ENCODE measurements at places on chromosomes 2 and 18.

DNA sequence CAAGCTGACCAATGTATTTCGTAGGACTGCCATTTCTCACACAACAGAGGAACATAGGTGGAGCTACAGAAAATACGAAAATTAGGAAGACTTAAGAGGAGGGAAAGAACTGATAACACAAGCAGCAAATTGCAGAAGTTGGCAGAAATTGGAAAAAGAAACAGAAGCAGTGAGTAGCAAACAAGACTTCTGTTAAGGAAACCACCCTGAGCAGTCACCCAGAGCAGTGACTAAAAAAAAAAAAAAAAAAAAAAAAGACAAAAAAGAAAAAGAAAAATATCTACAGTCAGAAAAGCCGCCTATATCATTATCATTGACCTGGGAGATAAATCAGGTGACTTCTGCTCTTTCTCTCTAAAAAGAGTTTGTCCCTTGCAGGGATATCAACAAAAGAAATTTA is 21.4 kb downstream of the STK17B start:
- DNase-seq = no peak

GRCh38 chr2:118843483-118844132 is 3.8 kb downstream of the EN1 start:
- DNase-seq = no peak

DNA sequence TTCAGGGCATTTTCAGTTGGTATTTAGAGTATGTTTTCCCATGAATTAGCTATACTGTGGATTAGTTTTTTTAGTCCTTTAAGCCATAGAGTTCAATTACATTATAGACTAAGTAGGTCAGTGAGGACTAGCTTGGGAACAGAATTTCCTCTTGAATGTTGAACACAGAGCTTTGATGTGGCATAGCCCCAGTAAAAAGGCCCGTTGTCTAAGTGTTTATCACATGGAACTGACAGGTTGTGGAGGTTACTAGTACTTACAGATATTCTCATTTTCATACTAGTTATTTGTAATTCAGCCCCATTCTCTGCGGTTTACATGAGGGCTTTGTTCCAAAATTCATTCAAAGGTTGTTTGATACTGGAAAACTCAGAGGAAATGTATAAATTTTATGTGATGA is 6.2 kb downstream of the INSIG2 start:
- no peak for DNase-seq

- DNase-seq = no peak
Observed at GRCh38 chr2:72929010-72929409, 11.7 kb downstream of the EMX1 start.

DNA sequence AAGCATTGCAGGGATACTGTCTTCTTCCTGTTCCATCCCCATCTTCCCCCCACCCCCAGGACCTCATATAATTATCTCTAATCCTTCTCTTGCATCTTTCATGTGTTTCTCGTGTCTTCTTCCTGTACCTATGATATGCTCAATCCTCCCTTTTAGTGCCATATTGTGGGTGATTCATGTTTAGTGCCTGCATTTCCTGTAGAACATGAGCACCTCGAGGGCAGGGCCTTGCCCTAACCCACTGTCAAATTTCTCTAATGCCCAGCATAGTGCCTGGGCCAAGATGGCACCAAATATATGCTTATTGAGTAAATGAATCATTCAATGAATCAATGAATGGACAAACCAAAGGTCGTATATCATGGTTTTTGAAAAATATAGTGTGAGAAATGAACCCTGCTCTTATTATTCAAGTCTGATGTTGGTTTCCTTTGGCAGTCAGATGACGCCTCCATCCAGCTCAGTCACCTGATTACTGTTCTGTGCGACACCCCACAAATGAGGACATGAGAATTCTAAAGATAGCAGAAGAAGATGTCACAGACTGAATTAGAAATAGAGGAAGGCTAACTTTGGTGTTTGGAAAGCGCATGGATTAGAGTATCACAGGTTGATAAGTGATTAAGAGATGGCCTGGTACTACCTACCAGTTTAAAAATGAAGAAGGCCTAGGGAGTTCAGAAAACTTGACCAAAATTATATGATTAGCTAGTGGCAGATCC is 278.4 kb downstream of the PRKCE start:
- no peak for DNase-seq

DNA sequence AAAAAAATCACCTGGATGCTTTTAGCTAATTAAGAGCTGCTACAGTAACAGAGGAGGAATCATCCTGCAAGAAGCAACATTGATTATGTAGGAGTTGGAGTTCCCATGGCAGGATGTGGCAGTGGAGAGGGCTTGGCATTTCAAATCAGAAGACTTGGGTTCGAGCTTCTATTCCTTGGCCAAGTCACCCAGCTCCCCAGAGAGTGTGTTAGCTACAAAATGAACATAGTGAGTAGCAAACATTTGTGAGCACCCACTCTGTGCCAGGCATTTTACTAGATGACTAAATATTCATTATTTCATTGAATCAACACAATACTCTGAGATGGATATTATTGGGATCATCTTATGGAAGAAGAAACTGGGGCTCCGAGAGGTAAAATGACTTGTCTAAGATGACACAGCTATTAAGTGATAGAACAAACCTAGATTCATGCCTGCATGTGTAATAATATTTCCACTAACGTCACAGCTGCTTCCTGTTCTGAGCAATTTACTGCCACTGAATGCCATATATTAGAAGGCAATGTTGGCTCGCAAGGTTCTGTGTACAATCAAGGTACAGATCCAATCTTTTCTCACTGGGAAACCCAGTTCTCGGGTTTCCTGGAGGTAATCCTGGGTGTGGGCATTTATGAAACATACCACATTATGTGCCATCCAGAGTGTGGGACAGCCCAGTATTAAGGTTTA is 18.0 kb downstream of the NTSR2 start:
- DNase-seq = no peak

DNA sequence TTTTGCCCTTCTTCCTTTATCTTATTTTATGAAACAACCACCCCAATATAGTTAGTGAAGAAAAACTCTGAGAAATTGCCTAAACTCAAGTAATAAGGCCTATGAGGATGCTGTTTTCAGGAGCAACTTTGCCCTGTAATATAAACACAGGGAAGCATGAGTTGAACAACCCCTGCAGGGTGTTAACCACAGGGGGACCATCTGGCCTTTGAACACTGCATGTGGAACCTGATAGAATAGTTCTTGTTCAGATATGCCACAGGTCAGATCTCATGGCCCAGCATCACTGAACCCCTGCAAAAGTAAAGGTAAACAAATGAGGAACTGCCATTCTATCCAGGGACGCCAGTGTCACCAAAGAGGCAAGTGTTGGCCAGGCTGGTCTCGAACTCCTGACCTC is 82.6 kb downstream of the MAPK4 start:
- peak; percentile 64 for DNase-seq

DNA sequence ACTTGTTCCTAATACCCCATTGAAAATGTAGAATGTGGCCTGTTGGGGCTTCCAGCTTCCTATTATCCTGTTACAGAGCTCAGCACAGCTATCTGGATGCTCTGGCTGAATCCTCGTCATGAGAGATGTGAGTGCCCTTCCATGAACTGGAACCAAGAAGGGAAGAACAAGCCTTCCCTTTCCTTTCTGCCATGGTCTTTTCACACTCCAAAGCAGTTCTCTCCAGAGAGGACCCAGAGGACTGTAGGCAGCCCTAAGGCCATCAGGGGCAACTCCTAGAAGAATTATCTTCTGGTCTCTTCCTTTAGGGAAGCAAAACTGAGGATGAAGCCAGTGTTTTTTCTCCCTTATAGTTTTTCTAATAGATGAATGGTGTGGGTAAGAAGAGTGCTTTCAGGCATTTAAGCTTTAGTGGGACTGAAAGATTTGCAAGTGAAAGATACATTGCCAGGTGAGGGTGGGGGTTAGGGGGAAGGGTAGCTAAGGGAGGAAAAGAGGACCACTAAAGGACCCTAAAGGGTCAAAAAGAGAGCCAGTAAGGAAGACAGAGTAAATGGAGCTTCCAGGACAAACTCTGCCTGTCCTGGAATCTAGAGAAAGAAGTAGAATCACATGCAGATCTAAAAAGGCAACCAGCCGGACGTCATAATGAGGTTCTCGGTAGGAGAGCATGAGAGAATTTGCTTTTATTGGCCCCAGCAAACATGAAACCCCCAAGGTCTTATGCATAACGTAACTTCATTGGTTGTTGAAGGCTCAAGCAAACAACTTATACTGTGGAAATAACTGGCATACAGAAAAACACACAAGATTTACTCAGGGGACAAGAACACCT is 12.4 kb upstream of the XPO1 start:
- no peak for DNase-seq

- DNase-seq = no peak
Observed at GRCh38 chr2:16409849-16410248, 255.8 kb downstream of the CYRIA start.

GRCh38 chr2:100395532-100396350 is 21.7 kb downstream of the CHST10 start:
- no peak for DNase-seq

- no peak for DNase-seq
Observed at GRCh38 chr18:24516261-24516660, 55.8 kb downstream of the HRH4 start.

DNA sequence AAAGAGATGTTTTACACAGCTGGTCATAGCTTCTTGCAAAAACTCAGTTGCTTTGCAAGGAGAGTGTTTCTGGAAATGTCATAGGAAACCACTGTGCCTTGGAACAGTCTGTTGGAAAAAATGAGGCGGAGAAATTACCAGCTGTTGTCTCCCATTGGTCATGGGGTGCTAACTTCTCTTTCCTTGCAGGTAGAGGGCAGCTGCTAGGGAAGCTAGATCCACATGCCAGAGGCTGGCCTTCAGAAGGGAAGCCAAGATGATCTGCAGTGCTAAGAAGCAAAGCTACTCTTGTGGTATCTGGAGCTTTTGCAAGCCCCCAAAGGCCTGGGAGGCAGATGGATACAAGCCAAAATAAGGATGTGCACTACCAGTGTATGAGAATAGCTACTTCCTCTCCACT is 34.8 kb upstream of the LAMA1 start:
- DNase-seq = no peak

DNA sequence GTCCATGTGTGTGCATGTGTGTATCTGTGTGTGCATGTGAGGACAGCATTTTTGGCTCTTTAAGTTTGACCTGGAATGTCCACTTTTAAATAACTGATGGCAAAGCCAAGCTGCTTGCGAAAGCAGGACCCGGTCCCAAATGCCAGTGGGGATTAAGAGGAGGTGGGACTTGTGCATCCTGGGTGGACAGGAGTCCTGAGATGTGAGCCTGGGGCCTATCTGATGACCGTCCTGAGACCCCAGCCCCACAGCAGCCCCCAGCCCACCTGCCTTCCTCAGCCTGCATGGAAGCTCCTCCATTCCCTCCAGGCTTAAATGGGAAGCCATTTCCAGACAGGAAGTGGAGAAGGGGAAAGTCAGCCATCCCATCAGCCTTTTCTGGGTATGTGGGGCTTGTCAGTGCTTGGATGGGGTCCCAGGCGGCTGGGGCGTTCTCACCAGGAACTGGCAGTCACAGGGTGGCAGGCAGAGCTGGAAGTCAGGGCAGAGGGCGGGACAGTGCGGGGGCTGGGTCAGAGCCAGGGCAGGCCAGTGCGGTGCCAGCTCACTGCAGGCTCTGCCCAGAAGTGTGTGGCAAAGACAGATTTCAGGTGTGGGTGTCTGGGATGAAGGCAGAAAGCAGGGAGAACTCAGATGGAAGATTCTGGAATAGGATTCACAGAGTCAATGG is 117.8 kb downstream of the ACKR3 start:
- peak; percentile 71 for DNase-seq

GRCh38 chr18:31716362-31716761 is 32.0 kb upstream of the B4GALT6 start:
- DNase-seq = no peak

DNA sequence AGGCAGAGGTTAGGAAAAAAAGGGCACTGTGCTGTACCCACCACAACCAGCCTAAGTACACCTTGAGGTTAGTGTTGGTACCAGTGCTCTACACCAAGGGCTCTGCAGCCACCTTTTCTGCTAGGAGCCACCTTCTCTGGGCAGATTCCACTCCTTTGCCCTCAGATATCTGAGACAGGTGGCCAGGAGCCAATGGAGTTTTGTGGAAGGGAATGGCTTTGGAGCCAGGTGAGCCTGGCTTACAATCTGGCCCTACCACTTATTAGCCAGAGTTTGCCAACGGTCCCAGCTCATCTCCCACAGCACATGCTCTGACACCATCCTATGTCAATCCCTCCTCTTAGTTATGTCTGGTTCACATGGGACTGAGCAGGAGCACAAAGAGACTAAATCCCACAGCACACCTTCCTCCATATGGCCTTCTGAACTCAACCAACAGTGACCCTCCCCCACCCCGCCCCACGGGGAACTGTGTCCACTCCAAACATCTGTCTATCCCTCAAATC is 77.5 kb downstream of the CLHC1 start:
- no peak for DNase-seq

GRCh38 chr2:156476850-156477206 is 40.6 kb downstream of the GPD2 start:
- no peak for DNase-seq

- DNase-seq = no peak
Observed at GRCh38 chr2:217288472-217289063, 428.7 kb upstream of the TNP1 start.
